ENCODE measurements at places on chromosomes 16 and 17.

GRCh38 chr17:75131278-75132017, at the start of gene NT5C:
TSS of gene NT5C (minus strand) at chr17:75131742. CDS start at chr17:75131707, 35 bp downstream.
- DNase-seq: peak; percentile 83

GRCh38 chr16:2858245-2859025, 465 bp upstream of the PRSS22 start:
- no peak for DNase-seq

- DNase-seq: no peak
Observed at GRCh38 chr17:40720899-40721298, 17.3 kb upstream of the KRT24 start.

DNA sequence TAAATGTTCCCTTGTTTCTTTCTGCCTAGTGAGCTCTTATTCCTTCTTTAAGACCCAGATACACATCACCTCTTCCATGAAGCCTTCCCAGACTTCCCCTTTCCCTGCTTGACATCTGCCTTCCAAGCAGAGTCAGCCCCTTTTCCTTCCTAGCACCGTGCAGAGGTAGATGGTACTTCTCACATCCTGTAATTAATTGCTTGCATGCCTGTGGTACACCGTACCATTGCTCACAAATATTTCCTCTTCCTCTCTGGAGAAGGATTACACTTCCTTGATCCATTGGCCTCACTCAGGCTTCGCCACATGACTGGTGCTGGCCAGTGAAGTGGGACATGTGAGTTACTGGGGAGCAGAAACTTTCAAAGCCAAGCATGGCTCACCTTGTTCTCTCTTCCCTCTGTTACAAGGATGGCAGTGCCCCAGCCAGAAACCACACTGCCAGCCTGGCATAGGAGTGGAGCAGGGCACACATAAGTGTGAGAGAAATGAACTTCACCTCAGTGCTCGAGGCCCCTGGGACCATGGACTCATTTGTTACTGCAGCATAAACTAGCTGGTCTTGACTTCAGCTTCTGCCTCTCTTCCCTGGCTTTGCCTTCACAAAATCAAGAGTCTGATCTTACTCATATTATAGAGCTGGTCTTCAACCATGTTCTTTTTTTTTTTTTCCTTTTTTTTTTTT, 44.0 kb downstream of the SOST start:
- DNase-seq: no peak

DNA sequence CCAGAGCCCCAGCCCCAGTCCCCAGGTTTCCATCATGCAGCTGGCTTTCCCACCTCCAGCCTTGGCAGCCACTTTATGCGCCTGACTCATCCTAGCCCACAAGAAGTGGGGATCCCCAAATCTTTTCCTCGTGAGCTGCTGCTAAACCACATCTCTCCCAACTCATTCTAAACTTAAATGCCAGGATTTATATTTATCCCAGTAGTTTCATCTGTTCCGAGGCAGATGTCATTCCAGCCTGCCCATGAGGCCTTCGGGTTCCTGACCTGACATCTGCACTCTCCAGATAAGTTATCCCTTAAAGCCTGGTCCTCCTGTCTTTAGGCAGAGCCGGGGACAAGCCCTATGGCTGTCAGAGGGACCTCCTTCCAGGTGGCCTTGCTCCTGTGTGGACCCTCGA, 16.6 kb downstream of the PLXDC1 start:
- no peak for DNase-seq

DNA sequence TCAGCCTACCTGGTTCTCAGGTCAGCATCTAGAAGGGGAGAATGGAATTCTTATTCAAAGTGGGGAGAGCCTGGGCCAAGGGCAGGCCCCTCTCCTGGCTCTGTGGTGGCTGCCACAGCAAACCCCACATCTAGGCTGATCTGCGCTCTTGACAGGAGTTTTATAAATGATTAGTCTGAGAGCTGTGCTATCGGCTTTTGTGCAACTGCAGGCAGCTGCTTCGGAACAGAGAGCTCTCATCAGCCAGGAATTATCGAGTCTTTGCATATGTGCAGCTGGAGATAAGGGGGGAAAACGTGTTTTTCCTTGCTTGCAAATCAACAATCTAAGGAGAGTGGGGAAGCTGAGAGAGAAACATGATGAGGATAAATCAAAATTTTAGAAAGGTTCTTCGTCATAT, 91.7 kb downstream of the HS3ST3A1 start:
- no peak for DNase-seq

DNA sequence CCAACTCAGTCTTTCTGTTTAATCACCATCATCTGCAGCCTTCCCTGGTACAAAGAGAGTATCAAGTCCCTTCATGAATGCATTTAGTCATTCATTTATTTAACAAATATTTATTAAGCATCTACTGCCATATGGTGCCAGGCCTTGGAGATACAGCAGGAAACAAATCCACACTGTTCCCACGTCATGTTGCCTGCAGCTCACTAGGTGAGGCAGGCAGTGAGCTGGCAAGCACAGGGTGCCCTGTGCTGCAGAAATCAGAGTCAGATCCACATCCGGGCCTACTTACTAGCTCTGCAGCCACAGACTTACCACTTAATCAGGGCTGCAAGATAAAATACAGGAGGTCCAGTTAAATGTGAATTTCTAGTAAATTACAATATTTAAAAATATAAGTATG, 38.5 kb upstream of the CES5A start:
- DNase-seq: no peak

DNA sequence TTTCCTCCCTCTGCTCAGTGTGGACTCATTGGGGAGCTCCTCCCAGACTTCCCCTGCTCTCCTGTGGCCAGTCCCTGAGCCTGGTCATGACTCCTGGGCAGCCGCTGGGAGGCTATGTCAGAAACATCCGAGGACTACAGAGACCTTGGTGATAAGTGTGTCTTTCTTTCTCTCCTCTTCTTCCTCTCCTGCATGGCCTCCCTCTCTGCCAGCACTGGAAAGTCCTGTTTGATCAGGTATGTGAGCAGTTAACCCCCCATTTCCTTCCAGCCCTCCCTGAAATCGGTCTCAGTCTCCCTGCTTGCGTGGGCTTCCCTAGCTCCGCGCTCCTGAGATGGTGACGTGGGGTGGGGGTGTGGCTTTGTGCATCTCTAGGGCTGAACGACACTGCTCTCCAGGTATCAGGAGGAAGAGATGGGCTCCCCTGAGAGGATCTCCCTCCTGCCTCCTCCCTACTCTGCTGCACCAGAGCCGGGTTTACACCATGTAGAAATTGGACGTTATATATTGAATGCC, 2.1 kb downstream of the RHBDL3 start:
- DNase-seq: no peak

DNA sequence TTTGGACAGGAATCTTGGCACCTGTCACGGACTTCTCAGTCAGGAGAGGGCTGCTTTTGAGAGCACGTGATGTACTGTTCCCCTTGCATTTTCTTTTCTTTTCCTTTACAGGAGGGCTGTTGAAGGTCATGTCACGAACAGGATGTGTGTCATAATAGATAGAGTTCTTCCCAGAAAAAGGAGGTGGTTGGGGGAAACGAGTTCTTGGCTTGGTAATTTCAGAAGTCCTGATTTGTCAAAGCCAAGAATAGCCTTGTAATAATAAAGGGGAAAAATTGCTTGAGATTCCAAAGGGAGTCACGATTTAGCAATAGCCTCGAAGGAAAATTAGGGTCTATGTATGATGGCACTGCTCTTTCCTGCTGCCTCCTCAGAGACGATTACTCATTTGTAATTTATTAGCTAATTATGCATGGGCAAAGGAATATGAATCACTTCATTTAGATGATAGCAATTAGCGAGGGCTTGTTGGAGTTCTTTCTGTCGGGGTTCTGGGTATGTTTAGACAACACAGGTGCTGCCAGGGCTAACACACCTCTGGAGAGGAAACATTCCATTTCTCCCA, 277.7 kb upstream of the N4BP1 start:
- DNase-seq: no peak

- no peak for DNase-seq
Observed at GRCh38 chr17:72872396-72872795, 220.1 kb downstream of the SLC39A11 start.

DNA sequence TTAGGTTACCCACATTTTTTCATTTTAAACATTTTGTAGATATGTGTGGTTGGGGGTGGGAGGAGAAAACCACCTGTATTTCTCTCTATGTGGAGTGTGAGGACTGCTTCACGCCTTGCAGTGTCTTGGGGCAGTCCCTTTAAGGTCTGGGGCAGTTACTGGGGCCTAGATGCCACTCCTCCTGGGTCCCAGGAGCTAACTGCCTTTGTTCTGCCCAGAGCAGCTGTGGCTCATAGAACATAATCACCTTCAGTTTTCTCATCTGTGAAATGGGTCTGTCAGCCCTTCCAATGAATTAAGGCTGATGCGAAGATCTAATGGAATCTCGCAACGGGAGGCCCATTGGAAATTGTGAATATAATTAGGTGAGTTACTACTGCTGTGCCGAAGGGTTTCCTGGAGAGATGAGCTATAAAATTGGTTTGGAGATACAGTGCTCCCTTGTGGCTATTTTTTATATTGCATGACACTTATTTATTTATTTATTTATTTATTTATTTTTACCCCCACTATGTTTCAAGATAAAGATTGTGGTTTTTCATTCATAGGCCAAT, 22.9 kb downstream of the DHRS7C start:
- no peak for DNase-seq

- DNase-seq: no peak
Observed at GRCh38 chr17:28385037-28385400, 13.5 kb downstream of the SARM1 start.

- DNase-seq: peak; percentile 77
Observed at GRCh38 chr17:8288336-8289102, at the start of gene RANGRF. TSS of gene RANGRF (plus strand) at chr17:8288670. CDS start at chr17:8288789, 119 bp downstream.

DNA sequence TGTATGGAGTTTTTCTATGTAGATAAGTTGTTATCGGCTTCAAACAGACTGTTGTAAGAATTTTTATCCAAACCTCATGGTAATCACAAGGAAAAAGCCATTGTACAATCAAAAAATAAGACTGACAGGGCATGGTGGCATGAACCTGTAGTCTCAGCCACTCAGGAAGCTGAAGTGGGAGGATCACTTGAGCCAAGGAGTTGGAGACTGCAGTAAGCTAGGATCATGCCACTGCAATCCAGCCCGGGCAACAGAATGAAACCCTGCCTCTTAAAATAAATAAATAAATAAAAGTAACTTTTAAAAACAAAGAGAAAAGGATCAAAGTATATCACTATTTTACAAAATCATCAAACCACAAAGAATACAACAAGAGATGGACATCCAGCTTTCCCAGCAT, 14.4 kb downstream of the OR1A1 start:
- no peak for DNase-seq

DNA sequence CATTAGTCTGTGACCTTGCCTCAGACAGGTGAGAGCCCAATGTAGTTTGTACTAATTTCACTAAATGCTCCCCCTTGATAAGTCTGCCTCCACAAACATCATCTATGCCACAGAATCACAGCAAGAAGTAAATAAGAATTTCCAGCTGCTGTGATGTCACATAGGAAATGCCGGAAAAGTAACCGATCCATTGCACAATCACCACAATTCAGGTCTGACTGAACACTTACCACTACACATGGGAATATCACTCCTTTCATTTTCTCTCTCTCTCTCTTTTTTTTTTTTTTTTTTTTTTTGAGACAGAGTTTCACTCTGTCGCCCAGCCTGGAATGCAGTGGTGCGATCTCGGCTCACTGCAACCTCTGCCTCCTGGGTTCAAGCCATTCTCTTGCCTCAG, 79.0 kb upstream of the CDH11 start:
- no peak for DNase-seq

DNA sequence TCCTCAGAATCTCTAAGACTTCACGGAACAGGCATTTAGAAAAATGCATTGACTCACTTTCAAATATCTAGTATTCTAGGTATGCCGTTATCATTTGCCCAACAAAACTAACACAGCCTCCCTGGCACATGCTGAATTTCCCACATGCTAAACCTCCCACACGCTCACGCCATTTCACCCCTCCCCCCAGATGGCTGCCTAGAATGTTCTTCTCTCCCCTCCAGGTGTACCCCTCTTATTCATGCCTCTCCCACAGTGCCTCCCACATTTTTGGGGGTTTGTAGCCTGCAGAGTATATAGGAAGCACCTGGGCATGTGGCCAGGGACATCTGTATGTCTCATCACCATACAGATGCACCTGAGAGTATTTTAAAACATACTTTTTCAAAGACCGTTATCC, 38.2 kb upstream of the ICAM2 start:
- no peak for DNase-seq
